Endodermal cell (in vitro differentiated cells): ENCODE measurements at places on chromosomes 11 and 22. TPM values are rescaled to one million over a fixed set of nuclear protein-coding genes. Genes with fewer than 3 reads are reported as not detected.

DNA sequence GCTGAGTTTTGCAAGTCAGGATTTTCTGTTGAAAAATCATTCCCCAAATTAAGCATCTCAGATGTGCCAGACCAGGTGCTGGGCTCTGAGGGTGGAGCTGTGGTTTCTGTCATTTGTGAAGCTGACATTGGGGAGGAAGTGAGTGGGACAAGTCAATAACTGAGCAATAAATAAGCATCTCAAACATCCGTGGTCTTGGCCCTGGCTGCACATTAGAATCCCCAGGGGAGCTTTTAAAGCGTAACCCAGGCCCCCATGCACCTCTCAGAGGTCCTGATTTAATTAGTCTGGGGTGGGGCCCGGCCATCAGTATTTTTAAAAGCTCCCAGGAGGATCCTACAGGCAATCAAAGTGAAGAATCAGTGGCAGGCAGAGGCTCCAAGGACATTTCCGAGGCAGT, 420.0 kb downstream of the MN1 start:
- H3K4me3 ChIP-seq, result no peak overlapping the region
- H3K36me3 ChIP-seq, result no peaks in the 10 kb centered on the region
- no peaks in the 10 kb centered on the region for H3K27me3 ChIP-seq
- DNase-seq, result no peak
- no peaks in the 10 kb centered on the region for H3K4me1 ChIP-seq
- no peak overlapping the region for H3K27ac ChIP-seq

DNA sequence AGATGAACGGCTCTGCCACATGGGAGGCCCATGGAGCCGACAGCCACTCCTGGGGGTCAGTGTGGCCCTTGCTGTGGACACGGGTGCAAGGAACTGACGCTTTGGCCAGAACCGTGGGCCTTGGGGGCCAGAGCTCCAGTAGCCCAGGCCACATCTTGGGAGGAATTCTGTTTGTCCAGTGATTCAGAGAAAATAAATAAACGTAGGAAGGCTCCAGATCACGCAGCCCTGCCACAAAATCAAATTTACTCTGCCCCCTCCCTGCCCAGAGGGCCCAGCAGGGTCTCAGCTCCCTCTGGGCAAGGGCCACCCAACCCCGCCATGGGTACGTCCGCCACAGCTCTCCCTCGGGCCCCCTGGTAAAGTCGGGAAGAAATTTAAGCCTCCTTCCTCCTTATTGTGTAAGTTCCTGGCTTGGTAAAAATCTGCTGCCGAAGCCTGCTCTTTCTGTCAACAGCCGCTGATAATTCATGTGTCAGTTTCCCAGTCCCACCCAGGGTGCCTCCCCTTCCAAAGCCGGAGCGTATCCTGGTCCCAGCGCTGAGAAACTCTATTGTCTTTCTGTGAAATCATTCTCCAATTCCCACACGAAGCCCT, 6.9 kb upstream of the MUC5AC start:
- H3K4me3 ChIP-seq, result no peak overlapping the region
- peak overlapping the region; percentile 10 for H3K27ac ChIP-seq
- no peak for DNase-seq
- no peaks in the 10 kb centered on the region for H3K27me3 ChIP-seq
- no peaks in the 10 kb centered on the region for H3K4me1 ChIP-seq

DNA sequence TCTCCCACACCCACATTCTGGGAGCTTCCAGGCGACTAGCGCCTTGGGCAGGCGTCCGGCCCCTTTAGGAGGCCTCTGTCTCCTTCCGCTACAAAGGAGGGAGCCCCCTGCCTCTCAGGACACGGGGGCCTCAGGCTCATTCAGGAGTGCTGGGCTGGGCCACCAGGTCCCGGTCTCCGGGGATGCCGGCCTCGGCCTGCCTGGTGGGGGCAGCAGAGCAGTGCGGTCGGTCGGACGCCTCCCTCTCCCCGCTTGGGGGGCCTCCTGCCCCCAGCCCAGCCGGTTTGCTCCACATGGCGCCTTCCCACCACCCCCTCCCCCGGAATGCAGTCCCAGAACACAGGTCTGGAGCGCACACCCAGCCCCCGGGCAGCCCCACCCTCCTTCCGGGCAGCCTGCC, 21.9 kb downstream of the MRPL23 start:
- H3K36me3 ChIP-seq, result no peaks in the 10 kb centered on the region
- no peak overlapping the region for H3K27ac ChIP-seq
- no peak overlapping the region for H3K4me3 ChIP-seq
- H3K27me3 ChIP-seq, result no peaks in the 10 kb centered on the region

DNA sequence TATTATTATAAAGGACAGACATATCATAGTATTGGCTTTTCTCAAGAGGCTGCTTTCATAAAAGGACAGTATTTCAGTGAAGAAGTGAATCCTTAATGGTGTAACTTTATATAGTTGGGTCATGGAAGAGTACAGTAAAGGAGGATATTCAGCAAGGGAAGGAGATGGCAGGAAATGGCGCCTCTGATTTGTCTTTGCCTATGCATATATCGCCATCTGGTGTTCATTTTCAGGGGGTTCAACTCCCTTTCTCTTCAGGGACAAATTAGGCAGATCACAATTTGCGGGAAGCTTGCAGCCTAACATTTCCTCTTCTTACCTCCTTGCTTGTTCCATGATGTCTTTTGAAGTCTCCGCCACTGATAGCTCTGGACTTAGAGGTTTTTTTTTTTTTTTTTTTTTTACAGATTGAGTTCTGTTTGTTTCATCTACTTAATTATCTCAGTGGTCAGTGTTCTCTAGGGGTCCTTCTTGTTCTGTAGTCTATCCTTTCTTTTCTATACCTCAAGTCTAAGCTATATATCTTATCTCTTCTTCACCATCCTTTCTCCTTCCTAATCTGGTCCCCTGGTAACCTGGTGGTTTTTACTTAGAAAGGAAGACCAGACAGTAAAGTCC, 21.8 kb upstream of the RRM1 start:
- H3K27ac ChIP-seq, result no peak overlapping the region
- no peak overlapping the region for H3K4me3 ChIP-seq
- peak; percentile 77 for DNase-seq
- H3K27me3 ChIP-seq, result no peaks in the 10 kb centered on the region
- H3K36me3 ChIP-seq, result no peaks in the 10 kb centered on the region
- H3K4me1 ChIP-seq, result peaks cover 5% of the 10 kb centered on the region

GRCh38 chr11:63682066-63683021, 1.0 kb downstream of the RTN3 start:
- peaks cover 3% of the 10 kb centered on the region for H3K4me1 ChIP-seq
- H3K27me3 ChIP-seq, result no peaks in the 10 kb centered on the region
- peak; percentile 71 for DNase-seq
- H3K27ac ChIP-seq, result peak overlapping the region; percentile 88
- no peaks in the 10 kb centered on the region for H3K36me3 ChIP-seq

DNA sequence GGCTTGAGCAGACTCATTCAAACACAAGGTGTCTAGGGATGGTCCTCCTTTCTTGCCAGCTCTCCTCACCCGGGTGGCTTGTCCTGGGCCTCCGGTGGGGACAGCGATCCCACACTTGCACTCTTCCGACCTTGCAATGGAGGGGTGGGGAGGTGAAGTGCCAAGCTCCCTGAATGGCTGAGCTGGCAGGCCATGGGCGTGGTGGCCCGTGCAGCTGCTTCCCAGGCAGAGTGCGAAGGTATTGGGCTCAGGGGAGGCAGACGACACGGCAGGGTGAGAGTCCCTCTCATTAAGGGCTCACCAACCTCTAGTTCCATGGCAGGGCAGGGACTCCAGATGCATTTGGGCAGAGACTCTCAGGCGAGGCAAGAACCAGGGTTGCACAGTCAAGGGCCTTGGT, 11.0 kb upstream of the RASL10A start:
- H3K4me3 ChIP-seq, result no peak overlapping the region
- DNase-seq, result no peak
- H3K27ac ChIP-seq, result no peak overlapping the region
- no peaks in the 10 kb centered on the region for H3K27me3 ChIP-seq
- peaks cover 26% of the 10 kb centered on the region for H3K36me3 ChIP-seq
- no peaks in the 10 kb centered on the region for H3K4me1 ChIP-seq

DNA sequence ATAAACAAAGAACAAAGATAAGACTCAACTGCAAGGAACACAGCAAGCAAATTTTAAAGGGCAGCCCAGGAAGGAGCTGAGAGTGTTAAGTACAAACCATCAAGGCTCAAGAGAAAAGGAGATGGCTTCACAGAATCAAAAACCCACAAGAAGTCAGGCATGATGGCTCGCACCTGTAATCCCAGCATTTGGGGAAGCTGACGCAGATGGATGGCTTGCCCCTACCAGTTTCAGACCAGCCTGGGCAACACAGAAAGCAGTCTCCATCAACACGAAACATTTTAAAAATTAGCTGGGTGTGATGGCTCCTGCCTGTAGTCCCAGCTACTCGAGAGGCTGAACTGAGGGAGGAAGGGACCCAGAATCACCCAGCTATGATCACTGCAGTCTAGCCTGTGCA, 32.6 kb downstream of the MAPK1 start:
- no peak overlapping the region for H3K27ac ChIP-seq
- H3K27me3 ChIP-seq, result no peaks in the 10 kb centered on the region
- peaks cover 6% of the 10 kb centered on the region for H3K36me3 ChIP-seq

- H3K4me3 ChIP-seq, result peak overlapping the region; percentile 72
- H3K36me3 ChIP-seq, result no peaks in the 10 kb centered on the region
- peaks cover 19% of the 10 kb centered on the region for H3K4me1 ChIP-seq
- DNase-seq, result no peak
- peak overlapping the region; percentile 97 for H3K27ac ChIP-seq
These were observed 100.7 kb downstream of the MAML2 start for GRCh38 chr11:96242191-96242847.

DNA sequence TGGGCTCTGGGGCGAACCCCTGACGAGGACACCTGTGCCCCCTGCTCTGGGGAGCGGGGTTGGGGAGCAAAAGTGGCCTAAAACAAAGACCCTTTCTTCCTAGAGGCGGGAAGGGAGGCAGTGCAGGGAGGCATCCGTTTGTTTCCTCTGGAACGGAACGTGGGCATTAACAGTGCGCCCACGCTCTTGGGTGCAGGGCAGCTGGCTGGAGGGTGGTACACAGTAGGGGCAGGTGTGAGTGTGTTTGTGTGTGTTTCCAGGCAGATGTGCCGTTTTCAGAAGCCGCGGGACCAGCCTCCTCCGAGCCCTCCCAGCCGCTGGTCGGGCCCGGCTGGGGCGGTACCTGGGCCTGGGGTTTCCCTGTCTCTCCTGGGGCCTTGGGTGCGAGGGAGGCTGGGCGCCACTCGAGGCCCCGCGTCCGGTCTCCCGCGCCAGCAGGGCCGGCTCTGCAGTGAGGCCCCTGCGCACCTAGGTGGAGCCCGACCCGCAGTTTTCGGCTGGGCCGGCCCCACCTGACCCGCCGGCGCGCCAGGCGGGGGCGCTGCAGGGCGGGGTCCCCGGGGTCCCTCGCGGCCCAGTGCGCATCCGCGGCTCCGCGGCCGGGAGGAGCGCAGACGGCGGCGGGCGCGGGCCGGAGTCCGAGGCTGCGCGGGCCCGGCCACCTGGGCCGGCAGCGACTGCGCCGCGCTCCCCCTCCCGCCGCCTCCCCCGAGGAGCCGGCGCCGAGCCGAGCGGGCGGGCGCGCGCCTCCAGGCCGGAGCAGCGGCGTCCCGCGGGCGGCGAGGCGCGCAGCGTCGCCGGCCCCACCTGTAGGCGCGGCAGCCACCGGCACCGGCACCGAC, 1252.7 kb downstream of the BRD1 start:
- H3K27ac ChIP-seq, result no peak overlapping the region
- no peaks in the 10 kb centered on the region for H3K4me1 ChIP-seq
- DNase-seq, result peak; percentile 91
- H3K4me3 ChIP-seq, result no peak overlapping the region
- no peaks in the 10 kb centered on the region for H3K36me3 ChIP-seq
- H3K27me3 ChIP-seq, result no peaks in the 10 kb centered on the region

The HIC2 gene
- total RNA-seq, result 39.5 and 45.6 TPM in 2 replicates

The CAT gene
- total RNA-seq, result 15.7 and 18.9 TPM in 2 replicates
